ENCODE measurements at places on chromosomes 13 and 19.

GRCh38 chr13:23903906-23904280, 6.6 kb upstream of the C1QTNF9B start:
- DNase-seq = no peak

GRCh38 chr13:42984026-42984425, 8.0 kb downstream of the EPSTI1 start:
- no peak for DNase-seq

GRCh38 chr13:105144936-105145335, 1390.5 kb downstream of the EFNB2 start:
- no peak for DNase-seq

DNA sequence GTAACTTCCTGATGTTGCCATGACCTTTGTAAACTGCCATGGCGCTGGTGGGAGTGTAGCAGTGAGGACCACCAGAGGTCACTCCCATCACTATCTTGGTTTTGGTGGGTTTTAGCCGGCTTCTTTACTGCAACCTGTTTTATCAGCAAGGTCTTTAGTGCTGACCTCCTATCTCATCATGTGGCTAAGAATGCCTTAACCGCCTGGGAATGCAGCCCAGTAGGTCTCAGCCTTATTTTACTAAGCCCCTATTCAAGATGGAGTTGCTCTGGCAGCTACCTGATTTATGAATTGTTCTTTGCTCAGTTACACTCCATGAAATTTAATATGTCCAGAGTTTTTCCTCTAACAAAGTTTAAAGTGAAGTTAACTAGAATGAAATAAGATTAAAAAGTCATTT, 4.6 kb upstream of the EPS15L1 start:
- no peak for DNase-seq

- no peak for DNase-seq
Observed at GRCh38 chr13:60583196-60583888, 186.3 kb downstream of the TDRD3 start.

DNA sequence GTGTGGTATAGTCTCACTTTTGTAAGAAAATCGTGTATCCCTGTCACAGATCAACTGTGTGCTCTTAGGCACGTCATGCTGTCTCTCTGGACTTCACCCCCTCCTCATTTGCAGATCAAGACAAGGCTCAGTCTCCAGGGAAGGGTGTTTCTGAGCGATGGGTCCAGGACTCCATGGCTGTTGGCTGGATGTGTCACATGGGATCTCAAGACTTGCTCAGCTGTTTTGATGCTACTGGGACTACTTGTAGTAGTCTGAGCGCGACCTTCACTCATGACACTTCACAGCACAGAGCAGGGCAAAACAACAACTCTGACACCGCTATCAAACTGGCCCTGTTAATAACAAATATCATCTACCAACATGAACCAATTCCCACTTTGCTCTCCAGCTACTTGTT, 36.2 kb downstream of the SMAD9 start:
- no peak for DNase-seq

DNA sequence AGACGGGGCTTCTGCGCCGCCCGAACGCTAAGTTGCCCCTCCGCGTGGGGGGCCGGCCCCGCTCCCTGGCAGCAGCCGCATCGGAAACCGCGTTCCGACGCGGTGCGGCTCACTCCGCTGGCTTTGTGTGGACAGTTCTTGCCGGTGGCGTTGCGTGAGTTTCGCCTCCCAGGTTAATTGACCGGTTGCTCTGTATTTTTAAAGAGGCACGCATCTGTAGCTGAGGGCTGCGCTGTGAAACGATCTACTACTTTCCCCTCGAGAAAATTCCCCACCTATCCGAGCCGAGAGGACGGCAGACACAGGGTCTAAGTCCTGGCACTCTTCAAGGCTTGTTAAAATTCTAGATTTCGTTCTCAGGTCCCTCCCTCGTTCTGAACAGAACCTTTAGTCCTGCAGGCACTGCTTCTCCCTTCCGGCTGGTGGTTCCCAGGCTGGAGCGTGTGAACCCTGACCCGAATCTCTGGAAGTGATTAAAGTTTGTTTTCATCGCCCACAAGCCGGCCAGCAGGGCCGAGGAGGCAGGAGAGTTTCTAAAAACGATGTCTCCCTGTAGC, 933 bp downstream of the ARHGEF7 start:
- no peak for DNase-seq
